ENCODE measurements at places on chromosomes 12 and 14.

GRCh38 chr12:114092981-114093380 lies 126.9 kb upstream of the RBM19 start:
- DNase-seq = no peak

DNA sequence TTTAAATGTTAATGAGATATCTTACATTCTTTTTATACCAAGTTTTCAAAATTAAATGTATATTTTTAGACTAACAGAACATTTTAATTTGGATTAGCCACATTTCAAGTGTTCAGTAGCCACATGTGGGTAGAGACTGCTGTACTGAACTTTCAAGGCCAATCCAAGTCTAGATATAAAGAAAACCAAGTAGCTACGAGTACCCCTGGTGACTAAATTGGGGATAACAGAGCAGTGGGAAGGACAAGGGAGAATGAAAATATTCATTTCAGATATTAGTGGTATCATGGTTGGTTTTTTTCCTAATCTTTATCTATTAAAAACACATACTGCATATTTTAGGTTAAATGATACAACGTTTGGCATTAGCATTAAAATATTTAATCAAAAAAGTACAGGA lies 69.4 kb upstream of the RHOJ start:
- DNase-seq = no peak

- DNase-seq = peak; percentile 14
These were observed 100.1 kb downstream of the SCARB1 start for GRCh38 chr12:124763594-124763979.

- no peak for DNase-seq
These were observed 5.7 kb upstream of the PAWR start for GRCh38 chr12:79696416-79696815.

DNA sequence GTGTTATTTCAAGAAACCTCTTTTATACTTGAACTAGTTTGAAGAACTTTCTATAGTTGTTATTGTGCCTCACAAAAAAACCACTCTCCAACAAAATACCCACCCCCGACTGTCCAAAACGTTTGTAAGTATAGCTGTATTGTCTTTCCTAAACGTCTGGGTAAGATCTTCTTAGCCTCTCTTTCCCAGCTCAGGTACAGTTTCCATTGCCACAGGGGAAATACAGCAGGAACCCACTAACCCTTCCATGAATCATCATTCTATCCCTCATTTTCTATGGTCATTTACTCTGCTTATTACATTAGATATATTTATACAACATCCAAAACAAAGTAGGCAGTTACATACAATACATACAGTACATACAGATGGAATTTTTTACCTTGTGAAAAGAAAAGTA lies 70.8 kb downstream of the ZFC3H1 start:
- no peak for DNase-seq

- DNase-seq = no peak
These were observed 32.5 kb upstream of the PARP11 start for GRCh38 chr12:3905664-3906063.

GRCh38 chr12:54147186-54147585 lies 41.6 kb downstream of the SMUG1 start:
- DNase-seq = no peak

- DNase-seq = no peak
These were observed 121.9 kb upstream of the FKBP4 start for GRCh38 chr12:2672863-2673262.

- DNase-seq = no peak
These were observed 294.8 kb upstream of the TMPO start for GRCh38 chr12:98220636-98221035.

Measured in CD4-positive, alpha-beta T cell treated with Interferon alpha-2 for 1 hour (primary cell).